ENCODE measurements at places on chromosomes 12 and 14.
A peak's percentile ranks its signal among the peaks of the same experiment; 100 is the strongest.

DNA sequence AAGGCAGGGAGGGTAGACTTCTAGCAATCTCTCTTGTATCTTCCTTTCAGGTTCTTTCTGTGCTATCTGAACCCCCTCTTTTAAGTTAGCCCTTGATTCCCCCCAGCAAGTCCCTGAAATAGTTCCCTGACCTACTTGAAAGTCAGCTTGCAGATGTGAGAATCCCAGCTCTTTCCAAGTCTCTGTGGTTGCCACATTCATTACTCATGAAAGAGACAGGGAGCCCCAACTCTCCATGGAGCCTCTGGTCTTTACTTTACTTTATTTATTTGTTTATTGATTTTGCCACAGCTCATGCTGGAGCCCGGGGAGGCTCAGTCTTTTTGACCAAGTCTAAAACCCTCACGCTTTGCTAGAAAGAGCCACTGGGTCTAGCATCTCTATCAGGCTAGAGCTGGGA is 193.6 kb upstream of the FAR2 start:
- DNase-seq: no peak

GRCh38 chr14:61620130-61620946 is 75.0 kb upstream of the HIF1A start:
- peak; percentile 54 for DNase-seq

DNA sequence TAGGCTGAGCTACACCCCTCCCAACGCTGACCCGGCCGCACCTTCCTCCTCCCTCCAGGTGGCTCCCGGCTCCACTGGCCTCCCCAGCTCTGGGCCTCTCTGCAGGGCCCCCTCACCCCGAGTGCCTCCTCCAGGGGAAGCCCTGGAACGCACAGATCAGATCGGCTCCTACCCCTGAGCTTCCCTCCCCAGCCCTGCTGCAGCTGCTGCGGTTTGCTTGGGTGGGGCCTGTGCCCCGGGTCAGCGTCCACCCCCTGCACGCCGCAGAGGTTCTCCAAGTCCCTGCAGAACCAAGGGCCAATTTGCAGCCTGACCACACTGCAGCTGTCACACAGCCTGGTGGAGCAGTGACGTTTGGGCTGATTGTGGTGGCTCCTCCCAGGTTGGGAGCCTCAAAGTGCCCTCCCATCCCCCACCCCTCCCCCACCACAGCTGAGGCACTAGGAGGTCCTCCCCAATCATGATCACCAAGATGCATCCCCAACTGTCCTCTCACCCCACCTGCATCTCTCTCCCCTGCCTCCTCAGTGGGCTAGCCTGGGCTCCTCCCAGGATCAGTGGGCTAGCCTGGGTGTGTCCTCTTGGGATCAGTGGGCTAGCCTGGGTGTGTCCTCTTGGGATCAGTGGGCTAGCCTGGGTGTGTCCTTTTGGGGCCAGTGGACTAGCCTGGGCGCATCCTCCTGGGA is 12.8 kb upstream of the FBRSL1 start:
- no peak for DNase-seq

GRCh38 chr14:59161561-59162175 is 26.8 kb upstream of the DAAM1 start:
- no peak for DNase-seq

- no peak for DNase-seq
These were observed 4.5 kb upstream of the KRT3 start for GRCh38 chr12:52800259-52800917.

DNA sequence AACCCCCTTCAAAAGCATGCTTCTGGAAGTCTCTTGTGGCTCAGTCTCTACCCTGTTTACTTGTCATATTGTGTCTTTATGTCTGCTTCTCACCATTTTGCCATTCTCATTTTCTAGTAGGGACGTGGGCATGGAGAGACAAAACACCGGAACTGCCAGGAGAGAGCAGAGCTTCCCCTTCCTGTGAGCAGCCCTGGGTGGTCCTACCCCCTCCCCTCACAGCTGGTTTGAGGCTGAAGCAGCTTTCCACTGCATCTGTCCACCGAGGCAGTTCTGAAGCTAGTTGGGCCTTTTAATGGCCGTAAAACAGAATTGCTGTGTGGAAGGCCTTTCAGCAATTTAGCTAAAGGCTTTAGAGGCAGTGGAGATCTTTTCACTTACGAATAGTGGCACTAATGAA is 77.0 kb downstream of the PELI2 start:
- no peak for DNase-seq

- no peak for DNase-seq
These were observed 132.8 kb upstream of the HIF1A start for GRCh38 chr14:61562321-61563161.

- DNase-seq: no peak
These were observed 69.1 kb downstream of the ARL6IP4 start for GRCh38 chr12:123049398-123050240.

DNA sequence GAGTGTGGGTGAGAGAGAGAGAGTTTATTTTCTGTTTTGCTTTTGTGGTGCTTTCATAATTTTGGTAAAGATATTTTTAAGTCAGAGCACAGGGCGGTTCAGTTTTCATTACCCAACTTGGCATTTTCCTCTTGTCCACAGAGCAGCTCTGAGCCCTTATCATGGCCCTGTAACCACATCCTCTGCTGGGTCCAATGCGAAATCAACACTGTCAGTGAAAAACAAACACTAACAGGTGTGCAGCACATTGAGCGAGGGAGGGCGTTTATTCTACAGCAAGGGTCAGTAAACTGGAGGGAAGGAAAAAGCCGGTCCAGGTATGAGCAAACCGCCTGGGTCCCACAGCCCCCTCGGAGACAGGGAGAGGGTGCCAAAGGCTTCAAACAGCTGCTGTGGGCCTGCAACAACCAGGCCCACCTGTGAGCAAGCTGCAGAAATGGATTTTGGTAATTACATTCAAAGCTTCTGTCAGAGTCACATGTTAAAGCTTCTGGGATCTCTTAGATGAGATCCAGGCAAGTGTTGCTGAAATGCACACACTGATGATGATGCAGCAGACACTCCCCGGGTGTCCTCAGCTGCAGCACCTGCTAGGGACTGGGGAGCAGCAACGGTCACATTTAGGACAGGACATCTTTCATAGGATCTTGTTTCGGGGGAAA is 132.7 kb upstream of the DYRK2 start:
- no peak for DNase-seq

DNA sequence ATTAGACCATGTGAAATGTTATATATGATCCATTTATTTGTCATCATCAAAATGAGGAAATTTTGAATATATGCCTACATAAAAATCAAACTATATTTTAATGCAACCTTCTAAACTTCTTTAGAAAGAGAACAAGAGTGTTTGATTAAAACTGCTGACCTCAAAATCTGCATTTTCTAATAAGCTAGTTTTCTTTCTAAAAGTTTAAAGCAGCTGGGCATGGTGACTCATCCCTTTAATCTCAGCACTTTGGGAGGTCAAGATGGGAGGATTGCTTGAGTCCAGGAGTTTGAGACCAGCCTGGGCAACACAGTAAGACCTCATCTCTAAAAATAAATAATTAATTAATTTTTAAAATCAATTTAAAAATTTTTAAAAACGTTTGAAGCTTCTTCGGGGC is 36.2 kb downstream of the GNPTAB start:
- DNase-seq: no peak

All from ureter (tissue), 1 donor.